ENCODE measurements at places on chromosomes 2 and 18.

DNA sequence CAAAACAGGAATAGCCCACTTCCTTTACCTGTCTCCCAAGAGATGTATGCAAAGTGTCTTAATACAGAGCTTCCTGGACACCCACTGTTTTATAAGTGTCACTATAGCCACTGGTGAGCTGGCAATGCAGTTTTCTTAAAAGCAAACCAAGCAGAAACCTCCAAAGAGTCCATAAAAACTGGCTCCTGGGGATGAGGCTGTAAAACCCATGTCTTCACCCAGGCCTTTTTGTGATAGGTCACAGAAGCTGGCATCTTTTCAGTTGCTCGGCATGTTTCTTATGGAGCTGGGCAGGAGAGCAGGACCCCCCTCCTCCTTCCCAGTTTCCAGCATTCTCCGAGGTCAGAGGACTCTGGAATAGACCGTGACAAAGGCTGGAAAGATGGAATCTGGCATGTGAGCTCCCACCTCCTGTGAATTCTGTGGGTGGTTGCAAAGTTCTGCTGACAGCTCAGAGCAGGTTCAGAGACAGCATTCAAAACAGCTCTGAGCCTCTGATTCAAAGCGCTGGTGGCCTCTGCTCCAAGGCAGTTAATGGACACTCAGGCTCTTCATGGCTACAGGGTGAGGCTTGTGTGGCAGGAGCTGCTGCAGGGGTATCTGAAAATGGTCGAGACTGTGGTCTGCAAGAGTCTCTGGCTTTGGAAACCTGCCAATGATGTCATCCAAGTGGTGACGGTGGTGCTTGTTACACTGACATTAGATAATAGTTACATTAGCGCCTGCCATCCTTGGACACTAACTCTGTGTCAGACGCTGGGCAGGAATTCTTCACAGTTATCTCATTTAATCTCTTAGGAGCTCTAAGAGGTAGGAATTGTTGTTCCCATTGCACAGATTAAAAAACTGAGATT is 283.4 kb downstream of the CLIP4 start:
- DNase-seq = peak; percentile 63

GRCh38 chr18:34760444-34760843 is 50.3 kb downstream of the DTNA start:
- DNase-seq = no peak

DNA sequence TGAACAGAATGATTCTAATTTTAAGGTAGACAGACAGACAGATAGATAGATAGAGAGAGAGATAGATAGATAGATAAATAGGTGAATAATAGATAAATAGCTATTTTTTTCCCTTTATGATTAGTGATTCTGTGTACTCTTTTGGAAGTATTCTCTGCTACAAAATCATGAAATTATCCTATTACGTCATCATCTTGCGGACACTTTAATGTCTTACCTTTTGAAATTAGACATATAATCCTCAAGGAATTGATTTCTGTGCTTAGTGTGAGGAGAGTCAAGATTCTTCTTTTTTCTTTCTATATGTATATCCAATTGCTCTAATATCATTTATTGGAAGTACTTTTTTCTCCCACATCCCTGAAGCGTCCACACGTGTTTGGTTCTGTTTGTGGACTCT is 215.2 kb downstream of the SCG2 start:
- DNase-seq = no peak

GRCh38 chr2:139354518-139354917 is 574.3 kb upstream of the NXPH2 start:
- DNase-seq = no peak

DNA sequence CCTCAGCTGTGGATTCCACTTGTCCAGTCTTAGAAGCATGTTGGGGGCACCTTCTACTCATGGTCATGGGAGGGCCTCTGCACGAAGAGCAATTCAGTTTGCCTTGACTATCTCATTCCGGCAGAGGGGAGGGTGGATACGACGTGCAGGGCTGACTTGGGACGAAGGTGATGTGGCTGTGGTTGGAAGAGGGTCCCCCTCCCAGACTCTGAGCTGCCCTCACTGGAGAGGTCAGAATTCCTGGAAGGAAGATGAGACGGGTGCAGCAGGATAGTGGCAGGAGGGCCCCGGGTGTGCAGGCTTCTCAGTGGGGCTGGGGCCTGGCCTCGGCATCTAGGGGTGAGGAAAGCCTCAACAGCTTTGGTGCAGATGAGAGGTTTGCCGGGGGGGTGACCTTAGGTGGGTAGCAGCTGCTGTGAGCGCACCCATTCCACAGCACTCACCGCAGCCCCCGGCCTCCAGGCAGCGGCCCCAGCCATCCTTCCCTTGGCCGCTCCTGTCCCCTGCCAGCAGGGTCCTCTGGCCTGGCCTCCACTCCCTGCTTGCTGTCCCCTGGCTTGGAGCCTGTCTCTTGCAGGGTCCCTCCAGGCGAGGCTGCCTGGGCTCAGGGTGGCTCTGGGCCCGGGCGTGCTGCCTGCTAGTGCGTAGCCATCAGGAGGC is 3.2 kb downstream of the RNPEPL1 start:
- no peak for DNase-seq

GRCh38 chr2:168897449-168897848 is 3.6 kb upstream of the G6PC2 start:
- no peak for DNase-seq

DNA sequence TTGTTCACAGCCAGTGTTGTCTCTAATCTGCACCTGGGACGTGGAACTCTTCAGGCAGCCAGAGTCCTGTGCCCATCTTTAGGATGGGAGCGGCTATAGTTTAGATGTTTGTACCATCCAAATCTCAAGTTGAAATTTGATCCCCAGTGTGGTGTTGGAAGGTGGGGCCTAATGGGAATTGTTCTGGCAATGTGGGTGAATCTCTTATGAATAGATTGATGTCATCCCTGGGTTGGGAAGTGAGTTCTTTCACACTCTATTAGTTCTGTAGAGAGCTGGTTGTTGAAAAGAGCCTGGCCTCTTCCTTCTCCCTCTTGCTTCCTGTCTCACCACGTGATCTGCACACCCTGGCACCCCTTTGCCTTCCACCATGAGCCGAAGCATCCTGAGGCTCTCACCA is 300.9 kb downstream of the TXNL1 start:
- no peak for DNase-seq

- DNase-seq = no peak
Observed at GRCh38 chr2:169095621-169096105, 26.3 kb downstream of the DHRS9 start.

- DNase-seq = no peak
Observed at GRCh38 chr2:78644854-78645253, 380.6 kb upstream of the REG3G start.

DNA sequence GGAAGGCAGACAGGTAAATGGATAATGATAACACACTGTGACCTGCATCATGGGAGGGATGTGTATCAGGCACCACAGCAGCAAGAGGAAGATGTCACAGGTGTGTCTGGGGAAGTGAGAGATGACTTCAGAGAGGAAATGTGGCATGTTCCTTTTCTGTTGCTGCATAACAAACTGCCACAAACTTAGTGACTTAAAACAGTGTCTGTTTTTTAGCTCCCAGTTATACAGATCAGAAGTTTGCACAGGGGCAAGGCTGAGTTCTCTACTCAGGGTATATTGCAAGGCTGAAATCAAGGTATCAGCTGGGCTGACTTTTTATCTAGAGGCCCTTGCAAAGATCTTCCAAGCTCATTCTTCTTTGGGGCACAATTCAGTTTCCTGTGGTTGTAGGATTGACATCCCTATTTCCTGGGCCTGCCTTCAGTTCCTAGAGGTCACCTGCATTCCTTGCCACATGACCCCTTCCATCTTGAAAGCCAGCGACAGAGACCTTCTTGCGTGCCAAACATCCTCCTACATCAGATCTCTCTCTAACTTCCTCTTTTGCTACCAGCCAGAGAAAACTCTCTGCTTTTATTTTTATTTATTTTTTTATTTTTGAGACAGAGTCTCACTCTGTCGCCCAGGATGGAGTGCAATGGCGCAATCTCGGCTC is 2.1 kb upstream of the MAP3K2 start:
- peak; percentile 41 for DNase-seq

All from endodermal cell (in vitro differentiated cells).